ENCODE measurements at places on chromosomes 7 and 10.

DNA sequence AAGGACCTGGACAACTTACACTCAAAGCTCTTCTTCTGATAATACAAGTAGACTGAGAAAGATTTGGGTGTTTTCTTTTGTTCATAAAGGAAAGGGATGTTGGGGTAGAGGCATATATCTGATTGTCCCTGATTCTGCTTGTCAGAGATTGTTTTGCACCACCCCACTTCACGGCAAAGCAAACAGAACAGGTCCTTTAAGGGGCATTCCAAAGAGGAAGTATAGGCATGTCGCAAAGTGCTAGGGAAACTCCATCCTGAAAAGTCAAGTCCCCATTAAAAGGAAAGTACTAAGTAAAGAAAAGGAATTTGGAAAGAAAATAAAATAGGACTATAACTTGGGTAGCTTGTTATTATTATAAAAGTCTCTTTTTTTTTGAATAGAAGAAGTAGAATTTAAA lies 233.0 kb downstream of the DNAJB9 start:
- no peak for DNase-seq

- DNase-seq: no peak
Measured at GRCh38 chr10:5828725-5829124, 15.5 kb upstream of the GDI2 start.

DNA sequence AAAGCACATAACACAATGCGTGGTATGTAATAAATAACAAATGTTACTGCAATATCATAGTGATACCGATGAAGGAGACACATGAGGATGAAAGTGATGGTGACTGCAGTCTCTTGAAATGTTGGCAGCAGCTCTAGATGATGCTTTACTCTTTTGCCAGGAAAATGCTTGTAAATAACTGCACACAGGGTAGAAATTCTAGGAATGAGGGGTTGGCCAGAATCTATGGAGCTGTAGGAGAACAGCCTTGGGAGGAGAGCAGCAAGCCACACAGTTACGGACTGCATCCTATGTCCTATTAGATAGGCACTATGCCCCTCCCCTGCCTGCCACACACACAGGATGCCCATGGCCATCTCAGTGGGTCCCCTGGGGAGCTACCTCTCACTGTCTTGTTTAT lies 97.6 kb upstream of the GSDME start:
- DNase-seq: no peak

DNA sequence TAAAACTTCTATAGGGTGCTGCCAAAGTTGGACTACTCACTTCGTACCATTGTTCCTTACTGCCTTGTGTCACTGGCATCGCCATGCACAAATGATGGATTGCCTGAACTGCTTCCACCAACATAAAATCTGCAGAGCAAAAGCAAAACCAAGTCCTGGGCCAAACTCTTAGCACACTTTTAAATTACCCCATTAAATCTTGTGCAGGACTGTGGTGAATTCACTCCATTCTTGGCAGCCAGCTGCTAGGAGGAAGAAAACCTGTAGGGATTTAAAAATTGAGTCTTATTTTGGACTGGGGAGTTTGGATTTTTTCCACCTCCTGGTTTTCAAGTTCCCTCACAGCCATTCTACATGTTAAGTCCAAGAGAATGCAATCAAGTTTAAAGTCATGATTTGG lies 646.9 kb downstream of the SORCS3 start:
- no peak for DNase-seq

- no peak for DNase-seq
Measured at GRCh38 chr7:3318874-3319273, 17.8 kb downstream of the SDK1 start.

- DNase-seq: no peak
Measured at GRCh38 chr7:36515847-36516246, 126.2 kb downstream of the ANLN start.

DNA sequence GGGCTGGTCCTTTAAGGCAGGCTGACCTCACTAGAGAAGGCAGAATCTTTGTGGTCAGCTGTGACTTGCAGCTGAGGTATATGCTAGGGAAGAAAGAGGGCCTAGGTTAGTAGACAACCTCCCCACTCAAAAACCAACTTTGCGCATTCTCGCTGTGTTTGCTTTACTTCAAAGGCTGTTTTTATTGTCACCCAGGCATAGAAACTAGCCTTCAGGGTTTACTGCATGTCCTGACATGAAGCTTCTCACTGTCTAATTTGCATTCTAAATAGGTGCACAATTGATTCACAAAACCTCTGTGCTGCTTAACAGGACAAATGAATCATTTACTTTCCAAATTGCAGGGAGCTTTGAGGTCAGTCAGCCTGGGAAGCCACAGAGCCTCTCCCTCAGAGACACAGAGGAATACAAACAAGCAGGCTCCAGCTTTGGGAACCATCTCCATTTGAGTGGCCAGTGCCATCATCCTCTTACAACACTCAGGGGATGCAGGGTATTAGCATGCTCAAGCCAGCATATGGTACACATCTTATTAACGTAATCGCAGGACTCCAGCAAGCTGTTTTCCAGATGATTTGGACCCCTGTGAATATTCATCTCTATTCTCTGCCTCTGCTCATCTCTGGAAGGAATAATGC lies 596.4 kb upstream of the GHITM start:
- no peak for DNase-seq

DNA sequence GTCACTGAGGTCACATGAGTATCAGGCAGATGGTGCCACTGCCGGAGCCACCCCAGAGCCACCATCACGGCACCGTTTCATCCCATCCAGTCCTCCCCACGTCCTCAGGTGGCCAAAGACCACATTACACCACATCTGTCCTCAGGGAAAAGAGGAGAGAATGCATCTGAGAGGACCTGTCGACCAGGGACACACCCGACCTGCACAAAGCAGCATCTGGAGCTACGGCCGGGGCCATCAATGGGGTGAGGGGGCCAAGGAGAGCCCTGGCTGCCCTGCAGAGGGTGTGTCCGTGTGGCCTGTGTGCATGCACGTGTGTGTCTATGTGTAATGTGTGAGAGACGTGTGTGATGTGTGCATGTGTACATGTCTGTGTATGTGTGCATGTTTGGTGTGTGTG lies 480.6 kb downstream of the DNAJB6 start:
- DNase-seq: no peak

DNA sequence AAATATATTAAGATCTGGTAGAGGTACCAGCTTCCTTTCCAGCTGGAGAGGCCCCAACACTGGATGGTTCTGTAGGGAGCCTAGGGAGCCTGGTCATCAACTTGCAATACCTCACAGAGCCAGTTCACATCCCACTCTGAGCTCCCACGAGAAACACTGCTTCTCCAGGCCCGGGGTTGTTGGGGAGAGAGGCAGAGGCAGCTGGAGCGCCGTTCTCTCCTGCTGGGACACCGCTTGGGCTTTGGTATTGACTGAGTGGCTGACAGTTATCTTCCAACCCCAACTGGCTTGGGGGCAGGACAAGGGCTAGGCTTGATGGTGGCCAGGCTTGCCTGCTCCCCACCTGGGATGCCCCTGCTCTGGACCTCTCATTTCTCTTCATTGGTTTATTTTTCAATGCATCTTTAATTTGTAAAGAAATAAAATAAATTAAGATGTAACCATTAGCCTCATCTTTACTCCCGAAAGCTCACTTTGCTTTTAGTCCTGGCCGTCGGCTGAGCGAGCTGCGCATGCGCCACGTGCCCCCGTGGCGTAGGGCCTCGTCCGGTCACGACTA lies 10.0 kb upstream of the CHCHD1 start:
- DNase-seq: peak; percentile 29

DNA sequence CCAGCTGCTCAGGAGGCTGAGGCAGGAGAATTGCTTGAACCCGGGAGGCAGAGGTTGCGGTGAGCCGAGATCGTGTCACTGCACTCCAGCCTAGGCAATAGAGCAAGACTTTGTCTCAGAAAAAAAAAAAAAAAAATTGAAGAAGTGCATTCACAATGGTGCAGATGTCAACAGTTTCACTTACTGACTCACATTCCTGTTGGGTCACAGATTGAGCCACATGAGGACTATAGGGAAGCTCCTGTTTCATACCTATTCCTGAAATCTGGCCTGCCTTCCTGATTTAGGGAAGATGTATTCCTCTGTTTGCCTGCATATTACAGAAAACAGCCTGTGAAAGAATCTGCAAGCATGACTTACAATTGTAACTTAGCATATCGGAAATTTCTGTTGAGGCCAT lies 78.2 kb downstream of the AKR1C4 start:
- DNase-seq: no peak

DNA sequence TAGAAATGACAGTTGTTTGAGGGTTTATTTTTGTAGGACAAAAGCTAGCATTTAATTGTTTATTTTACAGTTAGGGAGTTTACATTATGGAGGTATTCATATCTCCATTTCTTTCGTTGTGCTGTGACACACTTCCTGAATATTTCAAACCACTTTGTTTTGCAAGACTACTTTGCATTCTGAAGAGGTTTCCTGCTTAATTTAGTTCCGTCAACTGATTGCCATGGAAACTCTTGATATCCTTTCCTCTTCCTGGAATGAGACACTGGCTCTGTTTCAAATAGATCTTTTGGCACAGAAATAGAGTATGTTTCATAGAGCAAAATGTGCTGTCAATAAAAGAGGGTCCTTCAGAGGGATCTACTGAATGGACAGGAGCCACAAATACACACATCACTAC lies 159.5 kb upstream of the AGR3 start:
- DNase-seq: peak; percentile 84

GRCh38 chr10:110354322-110354766 lies 49.6 kb upstream of the SMNDC1 start:
- peak; percentile 83 for DNase-seq
